ENCODE measurements at places on chromosomes 16 and 17.
A peak's percentile ranks its signal among the peaks of the same experiment; 100 is the strongest.

- no peak for DNase-seq
Measured at GRCh38 chr16:17269439-17269838, 201.3 kb downstream of the XYLT1 start.

DNA sequence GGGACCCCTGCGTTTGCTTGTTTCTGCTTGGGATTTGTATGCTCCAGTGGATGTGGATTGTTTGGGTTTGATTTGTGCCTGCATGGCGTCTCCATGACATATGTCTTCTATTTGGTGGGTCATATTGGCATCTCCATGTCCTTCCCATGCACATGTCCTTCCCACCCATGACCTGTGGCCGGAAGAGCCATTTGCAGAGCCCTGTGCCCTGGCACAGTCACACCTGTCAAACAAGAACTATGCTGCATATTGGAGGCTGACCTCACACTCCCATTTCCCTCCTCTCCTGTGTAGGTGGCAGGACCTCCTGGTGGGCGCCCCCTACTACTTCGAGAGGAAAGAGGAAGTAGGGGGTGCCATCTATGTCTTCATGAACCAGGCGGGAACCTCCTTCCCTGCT lies 15.8 kb downstream of the ITGA3 start:
- DNase-seq, result no peak

DNA sequence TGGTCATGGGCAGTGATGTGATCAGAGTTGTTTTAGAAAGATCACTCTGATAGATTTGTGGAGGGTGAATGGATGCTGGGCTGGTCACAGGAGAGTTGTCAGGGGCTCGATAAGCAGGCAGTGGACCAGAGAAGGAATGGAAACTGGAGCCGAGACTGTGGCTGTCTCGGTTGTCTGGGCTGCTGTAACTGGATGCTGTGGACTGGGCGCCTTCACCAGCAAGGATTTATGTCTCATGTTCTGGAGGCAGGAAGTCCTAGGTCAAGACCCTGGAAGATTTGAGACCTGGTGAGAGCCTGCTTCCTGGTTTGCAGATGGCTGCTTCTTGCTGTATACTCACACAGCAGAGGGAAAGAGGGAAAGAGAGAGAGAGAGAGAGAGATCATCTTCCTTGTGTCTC lies 203.6 kb downstream of the HS3ST4 start:
- DNase-seq, result peak; percentile 82

DNA sequence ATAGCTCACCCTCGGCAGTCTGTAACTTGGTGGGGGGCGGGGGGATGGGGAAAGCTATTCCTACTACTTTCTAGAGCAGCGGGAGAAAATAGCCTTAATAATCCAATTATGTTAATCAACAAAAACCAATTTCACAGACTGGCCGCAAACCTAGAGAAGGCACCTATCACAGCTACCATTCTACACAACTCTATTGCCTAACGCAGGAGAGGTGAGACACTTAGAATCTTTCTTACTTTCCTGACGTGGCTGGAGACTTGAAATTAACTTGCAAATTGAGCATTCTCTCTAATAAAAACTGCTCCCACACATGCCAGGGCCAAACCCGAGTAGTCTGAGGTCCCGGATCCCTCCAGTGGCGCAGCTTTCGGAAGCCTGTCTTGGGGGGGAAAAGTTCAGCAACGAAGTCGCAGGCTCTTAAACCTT lies 794 bp downstream of the SMG6 start:
- peak; percentile 18 for DNase-seq

DNA sequence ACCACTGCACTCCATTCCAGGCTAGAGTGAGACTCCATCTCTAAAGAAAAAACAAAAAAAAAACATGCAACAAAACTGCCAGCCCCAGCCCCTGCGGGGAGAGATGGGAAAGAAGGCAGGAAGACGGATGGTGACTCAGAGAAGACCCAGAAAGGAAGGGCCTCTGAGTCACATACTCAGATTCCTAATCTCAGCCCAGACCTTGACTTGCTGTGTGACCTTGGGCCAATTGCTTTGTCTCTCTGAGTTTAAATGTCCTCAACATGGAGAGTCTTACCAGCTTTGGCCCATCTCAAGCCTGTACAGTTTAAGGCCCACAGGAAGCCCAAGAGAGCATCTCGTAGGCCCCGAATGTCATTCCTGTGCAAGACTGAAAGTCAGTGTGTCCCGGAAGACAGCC lies 86.5 kb upstream of the LHX1 start:
- no peak for DNase-seq

DNA sequence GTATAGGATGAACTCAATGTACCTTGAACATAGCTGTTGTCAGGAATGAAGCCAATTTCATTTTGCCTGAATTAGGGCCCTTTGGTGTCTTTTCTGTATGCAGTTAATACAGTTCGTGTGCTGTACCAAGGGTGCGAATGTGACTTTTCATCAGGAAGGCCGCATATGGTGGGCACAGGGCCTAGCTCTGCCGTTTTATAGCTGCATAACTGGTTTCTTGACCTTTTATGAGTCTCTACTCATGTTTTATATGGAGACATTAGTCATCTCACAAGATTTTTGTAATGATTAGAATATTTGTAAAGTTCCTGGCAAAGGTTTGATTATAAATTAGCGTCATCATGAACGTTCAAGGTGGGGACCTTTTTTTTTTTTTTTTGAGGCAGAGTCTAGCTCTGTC lies 511.6 kb downstream of the MAF start:
- DNase-seq, result no peak

- DNase-seq, result no peak
Measured at GRCh38 chr16:71303938-71304337, 14.7 kb upstream of the CMTR2 start.

DNA sequence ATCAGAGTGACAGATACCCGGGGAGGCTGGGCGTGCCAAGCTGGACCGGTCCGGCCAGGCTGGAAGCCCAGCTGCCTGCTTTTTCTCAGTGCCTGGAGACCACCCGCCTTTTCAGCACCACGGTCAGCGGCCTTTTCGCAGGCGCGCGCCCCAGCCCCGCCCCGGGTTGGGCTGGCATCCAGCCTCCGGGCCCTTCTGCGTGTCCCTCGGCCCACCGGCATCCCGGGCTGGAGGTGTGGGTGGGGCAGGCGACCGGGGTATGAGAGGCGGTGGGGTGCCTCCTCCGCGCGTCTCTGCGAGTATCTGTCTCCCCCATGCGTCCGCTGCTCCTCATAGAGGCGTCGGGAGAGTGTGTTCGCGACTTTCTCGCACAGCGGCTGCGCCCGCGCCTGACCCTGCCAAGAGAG lies 102.5 kb downstream of the MRM1 start:
- peak; percentile 62 for DNase-seq

DNA sequence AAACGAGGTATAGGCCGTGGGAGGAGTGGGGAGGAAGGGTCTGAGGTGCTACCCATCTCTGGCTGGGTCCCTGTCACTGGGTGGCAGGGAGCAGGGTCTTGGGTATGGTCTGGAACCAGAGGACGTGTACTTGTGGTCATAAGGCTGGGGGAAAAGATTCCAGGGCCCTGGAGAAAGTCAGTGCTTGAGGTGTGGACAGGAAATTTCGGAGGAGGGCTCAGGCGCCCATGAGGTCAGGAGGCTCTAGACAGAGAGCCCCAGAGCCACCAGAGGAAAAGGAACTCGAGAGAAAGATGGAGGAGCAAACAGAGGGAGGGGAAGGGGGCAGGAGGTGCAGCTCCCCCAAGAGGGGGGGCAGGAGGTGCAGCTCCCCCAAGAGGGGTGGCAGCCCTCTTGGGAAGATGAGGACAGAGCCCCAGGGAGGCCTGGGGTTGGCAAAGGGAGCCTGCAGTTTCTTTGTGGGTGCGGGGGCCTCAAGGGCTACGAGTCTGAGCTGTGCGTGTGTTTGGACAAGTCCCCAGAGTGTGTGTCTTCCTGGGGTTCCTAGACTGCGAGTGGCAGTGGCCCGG lies 683 bp upstream of the SLC7A6 start:
- no peak for DNase-seq

- no peak for DNase-seq
Measured at GRCh38 chr17:9467518-9467917, 108.1 kb downstream of the STX8 start.

DNA sequence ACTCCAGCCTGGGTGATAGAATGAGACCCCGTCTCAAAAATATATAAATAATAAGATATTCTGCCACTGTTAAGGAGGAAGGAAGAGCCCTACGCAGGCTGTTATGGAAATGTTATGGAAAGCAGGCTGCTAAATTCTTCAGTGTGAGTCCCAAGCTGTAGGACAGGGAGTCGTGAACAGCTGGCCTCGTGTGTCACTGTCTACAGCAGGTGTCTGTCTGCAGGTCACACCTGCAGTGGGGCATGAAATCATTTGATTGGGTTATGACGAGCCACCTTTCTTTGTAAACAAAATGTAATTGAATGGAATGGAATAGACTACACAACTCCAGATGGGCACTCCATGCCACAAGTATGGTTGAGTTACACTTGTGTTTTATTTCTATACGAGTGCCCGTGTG lies 15.6 kb upstream of the LITAF start:
- no peak for DNase-seq

- no peak for DNase-seq
Measured at GRCh38 chr17:77527409-77527808, 386.6 kb downstream of the SEC14L1 start.

DNA sequence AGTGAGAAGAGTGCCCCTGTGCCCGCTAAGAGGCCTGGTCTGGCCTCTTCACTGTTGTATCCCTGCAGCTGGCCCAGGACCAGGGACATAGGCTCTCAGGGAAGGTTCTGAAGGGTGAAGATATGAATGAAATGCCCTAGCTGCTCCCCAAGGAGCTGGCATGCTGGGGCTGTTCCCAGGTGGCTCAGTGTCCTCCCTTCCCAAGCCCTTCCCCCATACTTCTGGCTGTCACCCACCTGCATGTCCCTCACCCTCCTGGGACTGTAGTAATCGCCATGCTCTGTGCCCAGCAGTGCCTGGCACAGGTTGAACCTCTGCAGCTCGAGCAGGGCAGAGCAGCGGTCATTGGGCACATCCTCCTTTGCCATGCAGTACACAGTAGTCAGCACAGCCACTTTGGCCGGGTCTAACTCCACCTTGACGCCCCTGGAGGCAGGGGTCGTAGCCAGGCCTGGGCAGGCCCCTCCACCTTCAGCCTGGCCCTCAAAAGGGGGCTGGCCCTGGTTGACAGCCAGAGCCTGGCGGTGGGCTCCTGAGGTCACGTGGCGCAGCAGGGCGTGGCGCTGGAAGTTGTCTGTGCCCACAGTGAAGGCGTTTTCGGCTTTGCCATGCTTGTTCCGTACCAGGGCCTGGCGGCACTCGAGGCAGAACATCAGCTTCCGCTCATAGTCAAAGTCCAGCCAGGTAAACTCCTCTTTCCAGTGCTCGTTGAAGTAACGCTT lies 7.6 kb downstream of the C17orf113 start:
- no peak for DNase-seq

DNA sequence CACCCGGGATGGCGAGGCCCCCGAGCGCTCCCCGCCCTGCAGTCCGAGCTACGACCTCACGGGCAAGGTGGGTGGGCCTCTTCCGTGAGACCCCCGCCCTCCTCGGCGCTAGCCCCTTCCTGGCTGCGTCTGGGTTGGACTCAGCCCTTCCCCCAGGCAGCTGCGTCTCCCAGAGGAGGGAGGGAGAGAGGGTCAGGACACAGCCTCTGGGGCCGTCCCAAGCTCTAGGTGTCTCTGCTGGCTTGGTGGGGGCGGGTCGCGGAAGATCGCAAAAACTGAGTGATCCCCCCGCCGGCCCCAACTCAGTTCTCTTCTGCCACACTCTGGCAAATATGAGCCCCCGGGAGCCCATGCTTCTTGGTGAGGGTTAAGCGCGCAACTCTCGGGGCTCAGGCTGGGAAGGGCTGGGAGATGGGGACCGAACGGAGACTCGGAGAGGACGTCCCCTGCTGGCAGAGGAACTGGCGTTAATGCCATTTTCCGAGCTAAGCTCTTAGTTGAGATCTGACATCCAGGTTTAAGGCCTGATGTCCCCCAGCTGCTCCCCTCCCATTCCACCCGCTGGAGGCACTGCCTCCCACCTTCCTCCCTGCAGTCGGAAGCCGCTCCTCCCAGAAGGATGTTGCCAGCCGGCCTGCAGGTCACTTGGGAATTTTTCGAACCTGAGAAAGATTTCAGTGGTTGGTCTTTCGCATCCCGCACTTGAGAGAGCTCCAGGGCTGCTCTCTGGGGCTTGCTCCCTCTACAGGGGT lies 419 bp downstream of the RAB37 start:
- no peak for DNase-seq

GRCh38 chr17:6526362-6527152 lies 29.8 kb downstream of the PITPNM3 start:
- no peak for DNase-seq

GRCh38 chr17:56076980-56077379 lies 76.3 kb upstream of the ANKFN1 start:
- no peak for DNase-seq

- no peak for DNase-seq
Measured at GRCh38 chr17:40480501-40481003, 20.9 kb downstream of the TNS4 start.

- DNase-seq, result no peak
Measured at GRCh38 chr16:30601966-30602365, 8.2 kb downstream of the ZNF689 start.

DNA sequence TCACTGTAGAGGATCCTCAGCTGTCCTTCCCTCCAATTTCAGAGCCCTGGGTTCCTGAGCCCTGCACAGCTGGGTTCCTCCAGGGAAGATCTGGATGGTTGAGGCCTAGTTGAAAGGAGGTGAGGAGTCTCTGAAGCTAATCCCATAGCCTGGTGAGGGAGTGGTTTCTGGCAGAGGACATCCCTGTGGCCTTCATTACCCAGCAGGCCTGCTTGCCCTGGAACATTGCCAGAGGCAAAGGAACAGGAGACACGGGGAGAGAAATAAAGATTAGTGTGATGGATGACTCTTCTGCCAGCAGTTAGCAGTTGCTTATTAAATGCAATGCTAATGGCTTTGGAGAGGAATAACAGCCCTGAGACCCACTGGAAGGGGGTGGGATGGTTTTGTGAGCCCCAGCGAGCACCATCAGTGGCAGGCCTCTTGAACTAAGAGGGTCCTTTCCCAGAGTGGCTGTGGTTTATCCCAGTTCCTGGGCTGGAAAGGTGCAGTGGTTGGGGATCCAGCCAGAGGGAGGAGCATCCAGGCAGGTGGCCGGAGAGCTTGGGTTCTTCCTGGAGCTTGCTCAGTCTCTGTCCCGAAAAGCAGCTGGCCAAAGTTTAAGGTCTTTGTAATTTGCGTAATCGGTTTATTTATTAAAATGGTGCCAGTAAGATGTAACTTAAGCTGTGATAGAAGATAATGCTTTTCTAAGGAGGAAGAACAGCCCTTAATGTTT lies 209.7 kb downstream of the CCDC182 start:
- no peak for DNase-seq

GRCh38 chr16:69035375-69035774 lies 70.1 kb upstream of the HAS3 start:
- no peak for DNase-seq

GRCh38 chr17:48728232-48729231 lies at the start of gene HOXB13:
Gene HOXB13, minus strand, starts transcription at chr17:48728750. Its CDS starts 157 bp downstream, at chr17:48728593.
- DNase-seq, result no peak
